Activated CD4-positive, alpha-beta T cell treated with anti-CD3 and anti-CD28 coated beads, Interleukin-2, Interleukin-4, amounts not matched to agents 100 ng/mL and 50 ng/mL, durations not matched to agents 16 hours and 8 hours (primary cell): ENCODE measurements at places on chromosomes 4 and X.

DNA sequence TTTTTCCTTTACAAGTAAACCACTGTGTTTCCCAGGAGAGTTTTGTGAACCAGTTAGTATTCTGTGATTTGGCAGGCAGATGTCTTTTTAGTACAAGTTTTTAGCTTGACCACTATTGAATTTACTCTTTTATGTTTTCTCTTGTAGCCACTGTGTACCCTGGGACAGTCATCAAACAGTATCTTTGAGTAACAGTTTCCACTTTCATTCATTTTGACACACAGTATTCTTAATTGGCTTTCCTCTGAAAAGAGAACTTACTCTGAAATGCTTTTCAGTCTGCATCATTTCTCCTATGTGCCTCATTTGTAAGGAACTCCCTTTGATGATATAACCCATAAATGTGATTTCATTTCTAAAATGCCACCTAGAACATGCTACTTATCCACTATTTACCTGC is 476.5 kb downstream of the PDGFC start:
- DNase-seq: no peak

DNA sequence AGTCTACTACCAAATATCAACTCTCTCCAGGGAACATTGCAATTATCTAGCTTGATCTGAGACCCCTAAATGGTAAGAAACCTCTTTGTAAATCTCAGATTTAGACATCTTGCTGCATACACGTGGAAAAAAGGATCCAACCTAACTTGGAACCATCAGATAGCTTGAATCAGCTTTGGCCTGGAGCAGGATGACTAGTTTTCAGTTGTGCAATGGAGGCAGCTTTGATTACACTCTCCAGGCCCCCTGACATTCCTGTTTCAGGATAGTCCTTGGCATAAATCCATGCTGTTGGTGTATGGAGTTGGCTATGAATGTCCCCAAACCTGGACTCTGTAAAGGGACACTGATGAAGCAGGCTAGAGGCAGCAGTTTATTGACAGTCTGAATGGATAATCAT is 1061.9 kb upstream of the TENM3 start:
- no peak for DNase-seq

GRCh38 chr4:106339431-106339830 is 23.1 kb downstream of the AIMP1 start:
- no peak for DNase-seq

GRCh38 chr4:141388481-141388880 is 167.8 kb downstream of the ZNF330 start:
- no peak for DNase-seq

- no peak for DNase-seq
Measured at GRCh38 chrX:135194684-135195083, 23.5 kb upstream of the CT55 start.

- no peak for DNase-seq
Measured at GRCh38 chr4:144611850-144612249, 34.1 kb upstream of the HHIP start.

DNA sequence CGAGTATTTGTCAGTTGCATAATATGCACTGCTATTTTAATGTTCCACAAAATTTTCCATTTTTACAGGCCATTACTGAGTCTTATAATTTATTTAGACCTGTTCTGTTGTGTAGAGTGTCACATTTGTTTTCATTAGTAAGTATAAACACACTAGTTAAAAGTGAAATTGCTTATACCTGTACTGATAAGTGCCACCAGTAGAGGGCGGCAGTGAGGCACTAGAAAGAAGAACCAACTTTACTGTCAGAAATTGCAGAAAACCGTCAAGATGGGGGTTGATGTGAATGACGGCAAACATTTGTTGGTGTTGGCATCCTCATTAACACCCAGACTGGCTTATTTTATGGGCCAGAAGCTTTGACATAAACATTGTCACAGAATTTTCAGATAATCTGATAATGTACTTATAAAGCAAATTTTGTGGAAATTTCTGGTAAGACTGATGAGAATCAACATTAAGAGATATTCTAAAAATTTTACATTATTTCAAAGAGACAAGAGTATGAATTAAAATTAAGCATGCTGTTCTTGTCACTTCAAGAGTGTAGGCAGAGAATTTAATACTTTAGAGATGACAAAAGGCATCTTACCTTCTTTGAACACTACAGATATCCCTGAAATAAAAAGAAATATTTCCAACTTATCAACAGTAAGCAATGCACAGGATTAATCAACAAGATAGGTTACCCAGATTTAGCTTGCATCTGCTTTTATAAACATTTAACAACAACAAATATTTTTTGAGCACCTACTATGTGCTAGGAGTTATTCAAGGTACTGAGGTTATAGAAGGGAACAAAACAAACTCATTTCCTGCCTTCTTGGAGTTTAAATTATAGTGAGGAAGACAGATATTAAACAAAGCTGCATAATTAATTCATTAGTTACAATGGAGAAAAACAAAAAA is 24.9 kb downstream of the ALPK1 start:
- peak; percentile 76 for DNase-seq

DNA sequence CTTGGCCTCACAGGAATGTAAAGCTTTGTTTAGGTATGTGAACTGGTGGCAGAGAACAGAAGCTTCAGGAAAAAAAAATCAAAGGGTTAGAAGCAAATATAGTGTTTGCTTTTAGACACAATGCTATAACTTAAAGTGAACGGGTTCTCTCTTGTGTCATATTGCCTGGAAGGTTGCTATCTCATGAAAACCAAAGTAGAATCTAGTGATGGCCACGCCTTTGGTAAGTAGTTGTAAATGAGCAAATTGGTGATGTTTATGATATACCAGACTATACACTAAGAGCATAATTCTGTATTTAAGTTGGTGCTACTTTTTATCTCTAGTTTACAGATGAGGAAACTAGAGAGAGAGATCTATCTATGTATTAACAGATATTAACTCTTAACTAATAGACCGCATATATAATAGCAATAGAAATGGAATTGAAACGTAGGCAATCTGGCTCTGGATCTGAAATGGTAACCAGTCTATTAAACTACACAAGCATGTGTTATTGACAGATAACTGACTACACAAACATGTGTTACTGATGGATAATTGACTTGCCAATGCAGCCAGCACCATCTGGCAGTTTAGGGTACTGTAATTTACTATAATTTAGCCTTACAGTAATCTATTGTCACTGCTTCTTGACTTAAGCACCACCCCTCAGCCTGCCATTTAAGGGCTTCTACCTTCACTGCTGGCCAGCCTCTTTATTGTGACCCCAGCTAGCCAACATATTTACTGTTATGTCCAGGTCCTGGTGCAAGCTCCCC is 40.8 kb downstream of the HCCS start:
- DNase-seq: no peak

- DNase-seq: no peak
Measured at GRCh38 chrX:39725114-39725513, 372.6 kb downstream of the BCOR start.

GRCh38 chr4:123159479-123159878 is 237.1 kb upstream of the NUDT6 start:
- DNase-seq: no peak

DNA sequence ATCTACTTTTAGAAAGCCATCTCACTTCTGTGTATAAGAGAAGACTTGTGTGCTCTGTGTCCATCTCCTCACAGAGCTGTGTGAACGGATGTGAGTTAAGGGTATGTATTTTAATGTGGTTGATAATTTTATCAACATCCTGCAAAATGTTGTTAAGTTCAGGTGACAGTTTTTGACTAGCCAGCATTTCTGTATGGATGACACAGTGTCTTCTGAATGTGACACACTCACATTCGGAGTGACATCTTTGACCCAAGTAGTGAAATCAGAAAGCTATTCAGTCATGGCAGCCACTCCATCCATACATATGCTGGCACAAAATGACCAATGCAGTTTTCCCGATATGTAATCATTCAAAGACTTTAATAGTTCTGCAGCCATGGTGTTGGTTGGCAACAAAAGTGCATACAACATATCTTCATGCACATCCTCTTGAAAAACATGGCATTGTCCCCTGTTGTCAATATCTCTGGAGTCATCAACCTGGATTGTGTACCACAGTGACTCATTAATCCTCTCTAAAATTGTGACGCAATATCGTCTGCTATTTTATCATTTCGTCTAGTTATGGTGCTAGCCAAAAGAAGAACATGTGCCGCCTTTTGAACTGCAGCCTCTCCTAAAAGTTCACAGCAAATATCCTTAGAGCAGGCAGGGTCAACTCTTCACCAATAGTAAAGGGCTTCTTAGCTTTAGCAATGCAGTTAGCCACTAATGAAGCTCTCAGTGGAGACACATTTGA is 6.8 kb upstream of the FGF2 start:
- DNase-seq: no peak

- peak; percentile 82 for DNase-seq
Measured at GRCh38 chr4:121307445-121308327, 73.1 kb downstream of the QRFPR start.

- DNase-seq: no peak
Measured at GRCh38 chr4:105714071-105714521, 5.5 kb downstream of the GSTCD start.

DNA sequence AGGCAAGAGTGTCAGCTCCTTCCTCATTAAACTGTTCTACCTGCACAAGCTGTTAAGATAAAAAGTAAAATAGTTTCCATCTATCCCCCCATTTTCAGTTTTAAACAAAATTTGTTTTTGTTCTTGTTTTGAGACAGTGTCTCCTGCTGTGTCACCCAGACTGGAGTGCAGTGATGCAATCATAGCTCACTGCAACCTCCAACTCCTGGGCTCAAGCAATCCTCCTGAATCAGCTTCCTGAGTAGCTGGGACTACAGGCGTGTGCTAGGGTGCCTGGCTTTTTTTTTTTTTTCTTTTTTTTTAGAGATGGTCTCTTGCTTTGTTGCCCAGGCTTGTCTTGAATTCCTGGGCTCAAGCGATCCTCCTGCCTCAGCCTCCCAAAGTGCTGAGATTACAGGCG is 105.4 kb downstream of the HS6ST2 start:
- no peak for DNase-seq

DNA sequence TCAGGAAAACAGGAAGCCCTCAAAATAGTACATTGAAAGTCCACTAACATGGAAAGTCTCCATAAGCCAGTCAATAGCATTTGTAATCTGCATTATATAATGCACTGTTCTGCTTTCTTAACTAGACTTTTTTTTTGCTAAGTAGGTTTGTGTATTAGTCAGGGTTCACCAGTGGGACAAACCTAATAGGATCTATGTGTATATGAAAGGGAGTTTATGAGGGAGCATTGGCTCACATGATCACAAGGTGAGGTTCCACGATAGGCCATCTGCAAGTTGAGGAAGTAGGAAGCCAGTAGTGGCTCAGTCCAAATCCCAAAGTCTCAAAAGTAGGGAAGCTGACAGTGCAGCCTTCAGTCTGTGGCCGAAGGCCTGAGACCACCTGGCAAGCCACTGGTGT is 116.0 kb downstream of the MXRA5 start:
- DNase-seq: no peak

- no peak for DNase-seq
Measured at GRCh38 chr4:35538807-35539206, 705.5 kb downstream of the ARAP2 start.

DNA sequence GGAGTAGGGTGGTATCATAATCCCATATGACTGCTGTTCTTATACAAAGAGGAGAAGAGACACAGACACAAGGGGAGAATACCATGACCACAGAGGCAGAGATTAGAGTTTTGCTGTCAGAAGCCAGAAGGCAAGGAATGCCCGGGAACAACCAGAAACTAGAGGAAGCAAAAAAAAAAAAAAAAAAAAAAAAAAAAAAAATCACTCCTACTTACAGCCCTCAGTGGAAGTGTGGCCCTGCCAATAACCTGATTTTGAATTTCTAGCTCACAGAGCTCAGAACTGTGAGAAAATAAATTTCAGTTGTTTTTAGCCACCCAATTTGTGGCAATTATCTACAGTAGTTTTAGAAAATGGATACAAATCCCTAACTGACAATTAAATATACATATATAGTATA is 30.4 kb upstream of the UBE2NL start:
- no peak for DNase-seq

GRCh38 chrX:130758072-130758471 is 144.9 kb downstream of the ENOX2 start:
- DNase-seq: no peak

- DNase-seq: no peak
Measured at GRCh38 chrX:8730812-8731558, 952 bp downstream of the ANOS1 start.

DNA sequence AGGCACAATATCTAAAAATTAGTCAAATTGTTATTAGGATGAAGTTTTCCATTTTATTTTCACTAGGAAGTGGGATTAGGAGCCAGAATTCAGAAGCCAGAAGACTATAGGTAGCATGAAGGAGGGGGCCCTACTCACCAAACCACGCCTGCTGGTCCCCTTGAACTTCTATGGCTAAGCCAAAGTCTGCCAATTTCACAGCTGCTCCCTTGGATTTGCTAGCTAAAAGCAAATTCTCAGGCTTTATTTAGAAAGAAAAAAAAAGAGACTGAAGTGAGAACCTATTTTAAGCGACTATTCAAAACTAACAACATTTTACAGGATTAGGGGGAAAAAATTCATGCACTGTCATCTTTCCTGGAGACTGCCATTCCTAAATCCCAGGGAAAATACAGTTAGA is 224.3 kb downstream of the CAMK2D start:
- no peak for DNase-seq

GRCh38 chr4:152605641-152606335 is 69.9 kb upstream of the FBXW7 start:
- DNase-seq: no peak

GRCh38 chr4:38319456-38320342 is 344.3 kb upstream of the KLF3 start:
- DNase-seq: peak; percentile 96

DNA sequence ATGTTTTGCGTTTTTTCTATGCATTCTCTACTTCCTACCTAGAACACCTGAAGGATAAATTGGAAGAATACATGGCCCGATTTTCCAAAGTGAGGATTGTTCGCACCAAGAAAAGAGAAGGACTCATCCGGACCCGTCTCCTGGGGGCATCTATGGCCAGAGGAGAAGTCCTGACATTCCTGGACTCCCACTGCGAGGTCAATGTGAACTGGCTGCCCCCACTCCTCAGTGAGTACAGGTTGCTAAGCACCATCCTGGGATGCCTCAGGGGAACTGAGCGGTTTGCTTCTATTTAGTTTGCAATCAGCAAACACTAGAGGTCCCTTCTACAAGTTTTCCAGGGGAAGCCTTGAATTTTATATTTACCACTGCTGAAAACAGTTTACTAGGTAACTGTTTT is 359.3 kb upstream of the GALNT7 start:
- no peak for DNase-seq

DNA sequence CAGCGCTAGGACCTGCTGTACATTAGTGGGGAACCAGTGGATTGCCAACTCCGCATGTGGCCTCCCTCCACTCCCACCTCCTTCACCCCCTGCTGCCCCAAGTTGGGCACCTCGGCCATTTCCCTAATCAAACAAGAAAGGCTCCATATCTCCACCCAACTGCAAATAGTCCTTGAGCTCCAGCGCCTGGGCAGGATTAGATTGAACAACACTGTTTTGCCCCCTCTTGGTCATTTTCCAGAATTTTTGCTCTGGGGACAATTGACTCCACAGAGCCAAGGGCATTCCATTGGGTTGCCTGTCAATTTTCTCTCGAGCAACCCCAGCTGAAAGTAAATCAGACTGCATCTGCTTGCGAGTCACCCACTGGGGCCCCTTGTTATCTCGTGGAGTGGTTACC is 29.6 kb downstream of the CXCL13 start:
- no peak for DNase-seq

GRCh38 chrX:120732879-120733278 is 103.0 kb upstream of the C1GALT1C1 start:
- no peak for DNase-seq
